Subcutaneous preadipocyte (primary cell): ENCODE measurements at places on chromosomes 12 and 14. TPM values are rescaled to one million over a fixed set of nuclear protein-coding genes. Genes with fewer than 3 reads are reported as not detected.

RTL1 gene
- not detected in 2 replicates for total RNA-seq

IAPP gene
- not detected in 2 replicates for total RNA-seq

B4GALNT1 gene
- total RNA-seq: under 0.01 and 0.20 TPM in 2 replicates

KRT79 gene
- total RNA-seq: not detected in 2 replicates
